CD4-positive, alpha-beta T cell treated with Interleukin-6 at 100 ng/mL for 8 hours (primary cell): ENCODE measurements at places on chromosomes 7 and 10.

DNA sequence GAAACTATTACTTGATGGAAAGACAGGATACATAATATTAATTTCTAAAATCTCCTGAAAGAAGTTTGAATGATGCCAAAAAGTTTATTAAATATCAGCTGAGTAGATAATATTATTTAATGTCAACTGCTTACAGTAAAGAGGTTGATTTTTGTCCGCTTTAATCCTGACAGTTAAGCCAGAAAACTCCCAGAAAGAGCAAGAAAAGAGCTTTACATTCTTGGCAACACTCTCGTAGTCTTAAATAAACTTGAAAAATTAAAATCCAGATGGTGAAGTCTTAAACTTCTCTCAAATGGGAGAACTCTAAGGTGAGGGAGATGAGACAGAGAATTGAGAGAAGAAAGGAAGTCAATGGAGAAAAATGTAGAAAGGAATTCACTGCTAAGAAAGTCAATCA, 199.3 kb upstream of the PLXDC2 start:
- DNase-seq: no peak

GRCh38 chr10:66629996-66630395, 295.8 kb upstream of the LRRTM3 start:
- no peak for DNase-seq

GRCh38 chr10:131744346-131744745, 156.5 kb upstream of the PPP2R2D start:
- DNase-seq: no peak

GRCh38 chr10:51366044-51366443, 291.8 kb downstream of the PRKG1 start:
- no peak for DNase-seq

GRCh38 chr10:60807499-60807898, 29.2 kb downstream of the CDK1 start:
- DNase-seq: no peak

DNA sequence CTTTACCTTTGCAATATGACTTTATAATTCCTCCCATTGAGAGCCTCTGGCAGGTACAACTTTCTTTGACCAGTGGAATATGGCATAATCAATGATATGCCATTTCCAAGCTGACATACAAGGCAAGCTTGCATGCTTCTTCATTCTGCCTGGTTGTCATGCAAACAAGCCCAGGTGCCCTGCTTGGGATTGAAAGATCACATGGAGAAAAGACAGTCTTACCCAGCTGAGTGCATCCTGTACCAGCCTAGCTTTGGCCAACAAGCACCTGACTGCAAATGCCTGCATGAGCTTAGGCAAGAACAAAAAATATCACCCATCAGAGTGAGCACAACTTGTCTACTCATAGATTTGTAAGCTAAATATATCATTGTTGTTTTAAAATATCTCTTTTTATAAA, 82.9 kb upstream of the KCND2 start:
- no peak for DNase-seq

GRCh38 chr7:132100483-132100882, 475.8 kb downstream of the PLXNA4 start:
- DNase-seq: no peak

GRCh38 chr7:81484261-81484660, 285.6 kb downstream of the HGF start:
- no peak for DNase-seq

DNA sequence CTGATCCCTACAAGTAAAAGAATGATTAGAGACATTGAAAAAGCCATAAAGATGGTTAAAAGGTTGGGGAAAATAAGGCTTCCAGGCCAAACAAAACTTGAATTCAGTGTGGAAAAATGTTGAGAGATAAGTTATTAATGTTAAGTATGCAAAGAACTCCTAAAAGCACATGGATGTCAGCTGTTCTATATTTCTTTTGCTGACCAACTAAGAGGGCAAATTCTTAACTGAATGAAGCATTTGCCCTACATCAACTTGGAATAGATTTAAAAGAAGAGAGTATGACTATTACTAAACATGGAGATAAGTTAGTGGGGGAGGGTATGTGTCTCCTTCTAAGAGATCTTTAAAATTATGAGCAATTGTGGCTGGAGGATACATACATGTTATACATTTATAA, 124.8 kb downstream of the KIAA1217 start:
- no peak for DNase-seq

GRCh38 chr7:50227726-50228125, 76.8 kb upstream of the IKZF1 start:
- no peak for DNase-seq

DNA sequence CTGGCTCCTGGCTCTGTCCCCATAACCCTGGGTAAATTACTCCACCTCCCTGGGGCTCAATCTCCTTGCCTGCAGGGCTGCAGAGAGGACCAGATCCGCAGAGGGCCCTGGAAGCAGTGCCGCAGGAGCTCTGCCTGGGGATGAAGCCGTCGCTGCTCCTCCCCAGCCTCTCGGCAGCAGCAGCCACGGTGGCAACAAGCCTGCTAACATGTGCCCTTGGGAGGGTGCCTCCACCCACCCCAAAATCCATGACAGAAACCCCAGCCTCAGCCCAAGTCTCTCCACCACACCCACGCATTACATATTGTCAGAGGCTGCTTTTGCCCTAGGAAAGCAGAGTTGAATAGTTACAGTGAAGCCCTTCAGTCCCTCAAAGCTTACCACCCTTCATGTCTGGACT, 486.4 kb upstream of the FOXK1 start:
- DNase-seq: no peak

DNA sequence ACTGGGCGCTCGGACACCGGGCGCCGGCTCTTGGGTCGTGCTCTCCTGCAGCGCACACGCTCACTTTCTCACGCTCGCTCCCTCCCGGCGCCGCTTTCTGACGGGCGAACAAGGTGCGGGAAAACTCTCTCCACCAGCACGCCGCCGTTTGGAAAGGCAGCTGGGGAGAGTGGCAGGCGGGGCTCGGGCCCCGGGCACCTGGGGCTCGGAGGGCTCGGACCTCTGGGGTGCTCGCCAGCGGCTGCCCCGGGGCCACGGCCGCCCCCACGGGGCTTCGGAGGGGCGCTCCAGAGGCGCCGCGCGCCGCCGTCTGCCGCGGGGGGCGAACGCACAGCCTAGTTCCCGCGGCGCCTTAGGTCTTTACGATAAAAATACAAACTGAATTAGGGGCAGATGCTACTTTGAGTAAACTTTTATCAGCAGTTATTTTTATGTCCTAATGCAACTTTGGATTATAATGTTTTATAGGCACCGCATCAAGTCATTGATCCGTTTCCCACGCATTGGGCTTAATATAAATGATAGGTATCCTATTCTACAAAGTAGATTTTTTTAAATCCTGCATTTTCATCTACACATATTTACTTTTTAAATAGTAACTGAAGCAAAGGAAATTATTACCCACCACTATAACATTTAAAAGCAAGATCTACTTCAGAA, 535 bp upstream of the EPC1 start:
- no peak for DNase-seq

GRCh38 chr10:106440767-106441166, 723.7 kb downstream of the SORCS1 start:
- DNase-seq: no peak

DNA sequence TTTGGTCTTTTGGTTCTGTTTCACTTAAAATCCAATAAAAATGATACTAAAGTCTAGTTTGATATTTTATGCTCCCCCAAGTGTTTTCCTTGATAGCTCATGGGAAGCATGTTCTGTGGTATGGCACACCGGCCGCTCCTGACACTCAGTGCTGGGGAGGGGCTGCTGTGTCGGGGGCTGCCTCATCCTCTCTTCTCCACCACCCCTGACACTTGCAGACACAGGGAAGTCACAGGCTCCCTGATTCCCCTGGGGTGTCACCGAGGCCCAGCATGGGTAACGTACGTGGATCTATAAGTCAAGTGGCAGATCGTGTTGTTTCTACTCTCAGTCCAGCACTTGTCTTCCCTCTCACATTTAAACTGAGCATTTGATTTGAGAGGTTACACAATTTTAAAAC, 508.6 kb downstream of the TNS3 start:
- no peak for DNase-seq

DNA sequence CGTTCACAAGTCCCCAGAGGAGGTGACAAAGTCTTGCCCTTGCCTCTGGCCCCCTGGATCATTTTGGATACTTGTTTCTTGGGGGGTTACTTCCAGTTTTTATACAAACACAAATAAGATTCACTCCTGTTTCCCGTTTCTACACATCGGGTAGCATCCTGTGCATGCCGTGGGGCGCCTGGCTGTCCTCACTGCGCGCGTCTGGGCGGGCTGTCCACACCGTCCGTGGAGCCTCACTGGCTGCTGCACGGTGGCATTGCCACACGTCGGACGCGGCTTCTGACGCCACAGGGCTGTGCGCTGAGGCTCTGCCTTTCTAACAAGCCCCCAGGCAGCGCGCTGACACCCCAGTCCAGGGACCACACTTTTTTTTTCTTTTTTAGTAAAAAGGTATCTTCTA, 18.4 kb downstream of the BNIP3 start:
- DNase-seq: no peak

- no peak for DNase-seq
Measured at GRCh38 chr10:31404640-31405039, 85.6 kb downstream of the ZEB1 start.

GRCh38 chr7:139572704-139573385, 49.4 kb downstream of the CLEC2L start:
- no peak for DNase-seq

GRCh38 chr7:25662841-25663800, 434.8 kb upstream of the NPVF start:
- no peak for DNase-seq

DNA sequence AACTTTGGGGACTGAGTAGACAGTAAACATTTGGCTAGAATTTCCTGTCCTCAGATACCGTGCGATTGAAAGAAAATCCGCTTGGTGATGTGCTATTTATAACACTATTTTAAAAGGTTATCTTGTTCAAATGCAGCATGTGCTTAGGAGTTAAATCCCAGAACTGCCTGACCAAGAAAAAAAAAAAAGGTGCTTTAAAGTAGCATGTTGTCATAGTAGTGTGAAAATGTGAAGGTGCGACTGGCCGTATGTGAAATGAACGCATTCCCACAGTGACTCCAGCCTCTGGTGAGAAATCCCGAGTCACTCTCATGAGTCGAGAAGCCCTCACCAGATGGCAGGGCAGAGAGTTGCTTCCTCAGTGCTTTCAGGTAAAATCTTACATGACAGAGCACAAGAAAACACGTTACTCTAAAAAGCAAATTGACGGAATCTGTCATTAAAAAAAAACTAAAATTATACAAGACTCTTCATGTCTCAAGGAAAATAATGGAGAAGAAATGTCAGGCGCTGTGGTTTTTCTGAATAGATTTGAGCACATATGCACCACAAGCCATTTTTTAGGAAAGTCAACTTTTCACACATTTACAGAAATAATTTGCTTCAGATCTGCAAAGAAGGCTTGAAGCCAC, 18.4 kb upstream of the KLF6 start:
- DNase-seq: no peak

DNA sequence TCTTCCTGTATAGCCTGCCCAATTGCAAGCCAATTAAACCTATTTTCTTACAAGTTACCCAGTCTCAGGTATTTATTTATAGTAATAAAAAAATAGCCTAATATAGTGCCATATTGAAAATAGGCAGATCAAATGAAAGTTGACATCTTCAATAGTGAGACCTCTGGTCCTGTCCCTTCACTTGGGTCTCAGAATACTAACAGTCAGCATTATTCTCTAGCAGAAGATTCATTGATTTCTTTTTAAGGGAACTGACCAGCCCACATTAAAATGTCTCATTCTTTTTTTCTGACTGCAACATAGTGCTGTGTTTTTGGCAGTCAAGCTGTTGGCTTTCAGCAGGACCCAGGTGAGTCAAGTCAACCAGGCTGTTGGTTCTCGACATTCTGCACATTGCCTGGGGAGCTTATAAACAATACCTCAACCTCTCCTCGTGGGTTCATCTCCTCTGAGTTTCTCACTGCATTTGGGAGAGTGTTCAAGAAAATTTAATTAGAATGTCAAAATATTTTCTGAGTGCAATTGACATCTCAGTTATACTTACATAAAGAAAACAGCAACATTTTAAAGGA, 109.8 kb downstream of the MKX start:
- DNase-seq: no peak

DNA sequence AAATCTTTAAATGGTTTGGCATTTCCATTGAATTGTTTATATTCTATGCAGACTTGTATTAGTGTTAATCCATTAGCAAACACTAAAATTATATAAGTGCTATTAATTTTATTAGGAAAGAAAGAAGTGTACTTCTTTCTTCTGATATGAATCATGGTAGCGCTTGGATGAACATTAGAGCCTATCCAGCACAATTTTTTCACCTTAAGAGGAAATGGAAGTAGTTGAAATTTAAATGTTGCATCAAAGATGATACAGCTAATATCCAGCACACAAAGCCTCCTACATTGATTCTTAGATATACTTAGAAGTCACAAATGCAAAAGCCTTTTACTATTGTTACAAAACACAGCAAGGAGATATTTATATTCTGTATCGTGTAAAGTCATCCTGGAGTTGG, 174.5 kb downstream of the AHR start:
- DNase-seq: no peak

- no peak for DNase-seq
Measured at GRCh38 chr7:25885057-25885576, 266.9 kb upstream of the NFE2L3 start.

DNA sequence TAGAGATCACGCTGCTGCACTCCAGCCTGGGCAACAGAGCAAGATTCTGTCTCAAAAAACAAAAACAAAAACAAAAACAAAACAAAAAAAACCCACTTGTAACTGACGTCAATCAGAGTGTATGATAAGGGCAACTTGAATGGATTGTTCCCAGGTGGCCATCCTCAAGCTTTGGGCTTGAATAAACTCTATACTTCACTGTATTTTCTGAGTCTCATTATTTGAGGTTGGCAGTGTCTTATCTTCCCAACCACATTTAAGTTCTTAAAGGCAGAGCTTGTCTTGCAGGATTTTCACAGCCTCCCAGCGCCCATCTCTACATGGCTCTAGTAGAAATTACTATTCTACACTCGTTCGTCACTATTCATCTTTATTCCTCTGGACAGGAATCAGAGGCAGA, 5.1 kb upstream of the OAT start:
- no peak for DNase-seq

GRCh38 chr7:13041368-13041988, 354.0 kb downstream of the ARL4A start:
- DNase-seq: no peak

DNA sequence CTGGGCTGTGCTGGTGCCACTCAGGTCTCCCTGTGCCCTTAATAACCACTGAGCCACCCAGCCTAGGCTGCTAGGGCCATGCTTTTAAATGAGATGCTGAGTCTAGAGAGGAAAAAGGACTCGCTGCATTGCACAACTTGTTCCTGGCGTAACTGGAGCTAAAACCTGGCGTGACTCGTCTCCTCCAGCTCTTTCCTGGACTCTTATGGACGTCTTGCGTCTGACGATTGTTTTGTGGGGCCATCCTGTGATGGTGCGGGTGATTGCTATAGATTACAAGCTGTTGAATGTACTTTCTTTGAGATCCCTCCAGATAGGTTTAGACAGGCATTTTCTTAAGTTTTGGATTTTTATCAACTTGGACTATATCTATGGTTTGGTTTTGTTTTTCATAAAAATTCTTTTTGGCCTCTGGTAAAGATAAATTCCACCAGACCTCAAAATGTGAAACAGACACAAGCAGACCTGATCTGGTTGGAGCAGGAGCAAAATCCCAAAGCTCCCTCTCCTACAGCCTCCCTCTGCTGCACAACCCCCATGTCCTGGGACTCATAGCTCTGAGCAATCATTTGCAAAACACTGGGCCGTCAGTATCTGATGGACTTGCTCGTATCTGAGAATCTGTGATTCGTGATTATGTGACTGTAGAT, 230.3 kb downstream of the ARHGAP12 start:
- no peak for DNase-seq

GRCh38 chr7:92448205-92448747, 994 bp downstream of the GATAD1 start:
- DNase-seq: peak; percentile 47

GRCh38 chr7:78783179-78783962, 670.1 kb downstream of the MAGI2 start:
- no peak for DNase-seq
